ENCODE measurements at places on chromosomes 5 and 9. TPM values are rescaled to one million over a fixed set of nuclear protein-coding genes. Genes with fewer than 3 reads are reported as not detected.

DNA sequence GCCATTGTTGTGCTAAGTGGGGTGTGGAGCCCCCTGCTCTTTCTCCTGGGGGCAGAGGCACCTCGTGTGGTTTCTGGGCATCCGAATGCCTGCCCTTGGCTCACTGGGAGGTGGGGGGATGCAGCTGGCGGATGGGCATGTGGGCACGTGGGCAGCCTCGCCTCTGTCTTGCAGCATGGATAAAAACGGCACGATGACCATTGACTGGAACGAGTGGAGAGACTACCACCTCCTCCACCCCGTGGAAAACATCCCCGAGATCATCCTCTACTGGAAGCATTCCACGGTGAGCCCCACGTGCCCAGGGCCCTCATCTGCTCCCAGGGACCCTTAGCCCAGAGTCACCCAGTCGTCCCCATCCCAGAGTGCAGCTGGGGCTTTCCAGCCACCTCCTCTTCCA is 25.3 kb downstream of the PTGES2 start:
- H3K27ac ChIP-seq, result peak overlapping the region; percentile 91
- peaks cover 65% of the 10 kb centered on the region for H3K4me1 ChIP-seq
- no peak for DNase-seq

DNA sequence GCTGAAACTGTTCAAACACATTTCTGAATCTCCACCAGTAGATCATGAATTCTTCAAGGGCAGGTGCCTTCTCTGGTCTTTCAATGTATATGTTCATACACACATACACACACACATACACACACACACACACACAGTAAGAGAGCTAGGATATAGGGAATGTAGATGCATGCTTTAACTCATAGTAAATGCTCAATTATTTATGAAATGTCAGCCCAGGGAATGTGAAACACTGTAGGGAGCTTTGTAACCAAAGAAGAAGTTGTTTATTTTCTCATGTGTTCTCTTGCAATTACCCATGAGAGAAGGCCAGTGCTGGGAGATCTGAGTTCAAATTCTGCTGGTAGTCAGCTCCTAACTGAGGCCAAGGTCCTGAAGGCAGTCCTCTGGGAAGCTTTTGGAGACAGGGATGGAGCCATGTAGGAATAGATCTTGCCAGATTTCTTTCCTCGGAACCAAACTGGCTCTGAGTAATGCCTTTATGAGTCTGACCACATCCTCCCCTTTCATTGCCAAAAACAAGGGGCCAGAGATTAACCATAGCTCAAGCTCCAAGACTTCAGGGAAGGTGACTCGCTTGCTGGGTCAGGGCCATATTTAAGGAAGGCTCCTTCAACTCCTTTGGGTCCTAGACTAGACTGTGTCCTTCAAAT is 487.0 kb upstream of the TNC start:
- no peak overlapping the region for H3K4me3 ChIP-seq
- H3K27me3 ChIP-seq, result no peaks in the 10 kb centered on the region
- H3K4me1 ChIP-seq, result no peaks in the 10 kb centered on the region
- no peak overlapping the region for H3K27ac ChIP-seq
- H3K36me3 ChIP-seq, result no peaks in the 10 kb centered on the region

Gene LCN1
- total RNA-seq, result not detected

GRCh38 chr5:5788793-5789192 is 366.3 kb downstream of the ICE1 start:
- H3K4me3 ChIP-seq, result no peak overlapping the region
- H3K27me3 ChIP-seq, result no peaks in the 10 kb centered on the region
- H3K27ac ChIP-seq, result no peak overlapping the region
- no peaks in the 10 kb centered on the region for H3K36me3 ChIP-seq

Gene SLC45A2
- total RNA-seq, result not detected

GRCh38 chr5:43313854-43314457 is 744 bp upstream of the HMGCS1 start:
- H3K27ac ChIP-seq, result peak overlapping the region; percentile 91
- no peaks in the 10 kb centered on the region for H3K27me3 ChIP-seq
- H3K36me3 ChIP-seq, result no peaks in the 10 kb centered on the region
- DNase-seq, result no peak
- peak overlapping the region; percentile 75 for H3K4me3 ChIP-seq
- peaks cover 39% of the 10 kb centered on the region for H3K4me1 ChIP-seq

Gene ATP10B
- total RNA-seq, result 9.1 TPM

- H3K4me1 ChIP-seq, result peaks cover 17% of the 10 kb centered on the region
- no peak overlapping the region for H3K4me3 ChIP-seq
- DNase-seq, result no peak
- H3K27me3 ChIP-seq, result no peaks in the 10 kb centered on the region
- no peaks in the 10 kb centered on the region for H3K36me3 ChIP-seq
Measured at GRCh38 chr9:129773262-129774048, 20.6 kb upstream of the PTGES start.

Gene RNF224
- total RNA-seq, result 0.74 TPM

GRCh38 chr9:88979791-88980190 is 11.5 kb upstream of the S1PR3 start:
- peak overlapping the region; percentile 31 for H3K27ac ChIP-seq
- no peak overlapping the region for H3K4me3 ChIP-seq
- no peaks in the 10 kb centered on the region for H3K36me3 ChIP-seq
- no peaks in the 10 kb centered on the region for H3K27me3 ChIP-seq
- H3K4me1 ChIP-seq, result peaks cover 27% of the 10 kb centered on the region
- DNase-seq, result peak; percentile 69

Data from vagina (tissue), 2 donors.